ENCODE measurements at places on chromosomes 13 and 19. TPM values are rescaled to one million over a fixed set of nuclear protein-coding genes. Genes with fewer than 3 reads are reported as not detected.

ZNF558 gene
- 19.6 TPM for total RNA-seq

SUGT1 gene
- 50.7 TPM for total RNA-seq

ZNF581 gene
- 24.4 TPM for total RNA-seq

ZNF780B gene
- total RNA-seq, result 30.3 TPM

CACNG6 gene
- not detected for total RNA-seq

IQCN gene
- total RNA-seq, result 3.7 TPM

ZNF30 gene
- 4.1 TPM for total RNA-seq

PEPD gene
- 27.9 TPM for total RNA-seq

SIGLECL1 gene
- total RNA-seq, result not detected

GRCh38 chr19:10637894-10638293 lies 12.5 kb downstream of the SLC44A2 start:
- H3K36me3 ChIP-seq, result peaks cover 63% of the 10 kb centered on the region
- H3K27ac ChIP-seq, result peak overlapping the region; percentile 44
- DNase-seq, result no peak
- peaks cover 37% of the 10 kb centered on the region for H3K4me1 ChIP-seq

DNA sequence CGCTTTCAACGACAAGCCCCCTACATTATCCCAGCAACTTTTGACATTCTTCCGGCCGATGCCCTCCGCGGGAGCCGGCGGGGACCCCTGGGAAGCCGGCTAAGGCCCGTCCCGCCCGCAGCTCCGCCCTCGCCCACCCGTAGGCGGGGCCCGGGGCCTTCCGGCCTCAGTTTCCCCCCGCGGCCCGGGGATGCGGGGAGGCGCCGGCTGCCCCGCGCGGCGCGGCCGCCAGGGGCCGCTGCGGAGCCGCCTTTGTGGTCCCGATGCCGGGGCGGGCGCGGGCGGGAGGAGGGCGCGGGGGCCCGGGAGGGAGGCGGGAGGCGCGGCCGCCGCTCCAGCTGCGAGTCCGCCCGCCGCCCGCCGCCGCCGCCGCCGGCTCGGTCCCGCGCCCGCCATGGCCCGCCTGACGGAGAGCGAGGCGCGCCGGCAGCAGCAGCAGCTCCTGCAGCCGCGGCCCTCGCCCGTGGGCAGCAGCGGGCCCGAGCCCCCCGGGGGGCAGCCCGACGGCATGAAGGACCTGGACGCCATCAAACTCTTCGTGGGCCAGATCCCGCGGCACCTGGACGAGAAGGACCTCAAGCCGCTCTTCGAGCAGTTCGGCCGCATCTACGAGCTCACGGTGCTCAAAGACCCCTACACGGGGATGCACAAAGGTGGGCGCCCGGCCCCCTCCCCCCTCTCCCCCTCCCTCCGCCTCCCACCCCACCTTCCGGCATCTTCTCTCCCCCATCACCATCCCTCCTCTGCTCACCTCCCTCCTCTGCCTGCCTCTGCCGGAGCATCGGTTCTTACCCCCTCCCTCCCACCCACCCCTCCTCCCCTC lies at the start of gene CELF5:
Gene CELF5 (plus strand): TSS at position 316 of the 823 bp plus-strand sequence. CDS start 79 bp downstream, at position 395.
- H3K27me3 ChIP-seq, result peaks cover 15% of the 10 kb centered on the region
- H3K4me1 ChIP-seq, result no peaks in the 10 kb centered on the region
- H3K27ac ChIP-seq, result no peak within 1 kb of the TSS

DNA sequence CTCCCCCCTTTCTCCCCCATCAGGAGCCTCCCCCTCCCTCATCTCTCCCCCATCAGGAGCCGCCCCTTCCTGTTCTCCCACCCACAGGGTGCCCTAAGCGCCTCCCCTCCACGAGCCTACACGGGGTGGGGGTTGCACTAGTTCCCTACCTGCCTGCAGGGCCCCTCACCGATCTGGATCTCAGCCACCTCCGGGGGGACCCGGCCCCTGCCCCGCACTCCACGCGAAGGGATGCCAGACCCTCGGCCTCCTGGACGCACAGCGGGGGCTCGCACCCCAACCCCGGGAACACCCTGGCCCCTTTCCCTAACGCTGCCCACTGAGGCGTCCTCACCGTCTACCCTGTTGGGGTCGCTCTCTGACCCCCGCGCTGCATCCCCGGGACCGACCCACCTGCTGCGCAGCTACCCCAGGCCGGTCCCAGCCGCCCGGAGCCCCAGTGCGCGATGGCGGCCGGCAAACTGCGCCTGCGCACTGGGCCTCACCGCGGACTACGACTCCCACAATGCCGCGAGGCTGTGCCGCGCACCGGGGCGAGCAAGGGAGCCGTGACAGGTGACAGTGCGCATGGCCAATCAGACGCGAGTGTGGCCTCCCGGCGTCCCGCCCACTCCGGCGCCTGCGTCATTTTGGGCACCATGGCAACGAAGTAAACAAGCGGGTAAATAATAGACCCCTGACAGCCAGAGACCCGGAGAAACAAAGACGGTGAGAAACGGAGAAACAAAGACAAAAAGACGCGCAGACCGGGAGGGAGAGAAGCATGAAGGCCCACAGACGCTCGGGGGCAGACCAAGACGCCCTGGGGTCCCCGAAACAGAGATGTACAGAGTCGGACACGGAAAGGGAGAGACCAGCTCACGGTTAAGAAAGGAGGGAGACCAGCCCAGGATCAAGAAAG lies at the start of gene ZSCAN18:
Gene ZSCAN18 (minus strand): TSS at position 451 of the 901 bp plus-strand sequence. CDS start 7,964 bp downstream, outside the sequence.
- H3K27me3 ChIP-seq, result no peaks in the 10 kb centered on the region
- peaks cover 24% of the 10 kb centered on the region for H3K36me3 ChIP-seq
- H3K4me3 ChIP-seq, result peak within 1 kb of the TSS; percentile 87
- peak; percentile 96 for DNase-seq

DNA sequence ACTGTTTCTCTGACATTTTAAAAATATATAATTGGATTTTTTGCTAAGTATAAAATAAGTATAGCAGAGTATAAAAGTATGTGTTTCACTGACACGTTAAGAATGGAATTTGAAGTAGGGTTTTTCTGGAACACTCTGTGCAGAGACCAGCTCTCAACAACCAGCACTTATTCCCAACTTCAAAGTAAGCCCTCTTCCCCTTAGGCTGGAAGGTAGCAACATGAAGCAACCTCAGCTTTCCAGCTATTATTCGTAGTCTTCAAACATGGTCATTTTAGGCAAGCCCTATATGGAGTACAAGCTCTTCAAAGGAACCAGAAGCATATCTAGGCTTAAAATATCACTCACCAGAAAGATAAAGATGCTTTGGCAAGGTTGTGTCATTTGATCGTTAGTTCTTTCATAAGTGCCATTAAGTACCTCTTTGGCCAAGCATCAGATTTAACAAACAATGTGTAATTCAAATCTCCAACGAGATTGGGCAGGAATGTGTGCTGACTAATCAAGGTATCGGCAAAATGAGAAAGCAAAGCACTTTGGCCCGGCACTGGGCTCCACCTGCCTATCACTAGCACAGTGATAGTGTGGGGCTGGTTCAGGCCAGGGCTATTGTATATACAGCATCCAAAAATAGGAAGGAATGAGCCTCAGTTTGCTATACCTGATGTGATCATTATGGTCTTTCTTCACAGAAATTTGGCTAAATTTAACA lies 95.9 kb upstream of the FREM2 start:
- H3K4me1 ChIP-seq, result no peaks in the 10 kb centered on the region
- H3K4me3 ChIP-seq, result no peak overlapping the region
- no peak overlapping the region for H3K27ac ChIP-seq
- DNase-seq, result no peak

DNA sequence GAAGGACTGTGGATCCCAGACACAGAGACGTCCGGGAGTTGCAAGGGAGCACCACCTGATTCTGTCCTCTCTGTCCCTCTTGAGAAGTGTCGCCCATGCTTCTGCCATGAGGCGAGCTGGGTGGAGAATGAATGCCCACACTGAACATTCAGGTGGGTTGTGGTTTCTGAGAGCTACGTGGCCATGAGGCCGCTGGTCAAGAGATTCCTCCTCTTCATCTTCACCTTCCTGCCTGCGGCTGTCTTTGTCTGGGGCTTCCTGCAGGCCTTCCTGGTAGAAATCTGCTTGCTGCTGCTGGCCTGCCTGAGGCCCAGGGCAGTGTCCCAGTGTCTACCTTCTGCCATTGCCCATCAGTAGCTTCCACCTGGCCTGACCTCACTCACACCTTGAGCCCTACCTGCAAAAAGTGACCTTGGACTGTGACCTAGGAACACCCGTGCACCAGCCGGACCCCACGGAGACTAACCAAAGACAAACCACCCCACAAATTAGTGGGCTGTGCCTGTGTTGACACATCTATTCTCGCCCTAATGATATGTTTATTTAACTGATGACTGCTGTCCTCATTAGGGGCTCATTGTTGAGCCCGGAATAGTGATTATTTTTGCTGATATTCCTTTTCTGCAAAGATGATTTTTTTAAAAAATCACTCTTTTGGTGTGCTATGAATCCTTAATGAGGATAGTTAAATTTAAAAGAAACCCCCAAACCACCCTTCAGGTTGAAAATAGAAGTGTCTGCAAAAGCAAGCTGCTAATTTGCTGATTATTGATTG lies 38.7 kb upstream of the ZNF536 start:
- no peaks in the 10 kb centered on the region for H3K36me3 ChIP-seq
- no peaks in the 10 kb centered on the region for H3K27me3 ChIP-seq
- H3K27ac ChIP-seq, result no peak overlapping the region
- no peaks in the 10 kb centered on the region for H3K4me1 ChIP-seq
- H3K4me3 ChIP-seq, result no peak overlapping the region

DNA sequence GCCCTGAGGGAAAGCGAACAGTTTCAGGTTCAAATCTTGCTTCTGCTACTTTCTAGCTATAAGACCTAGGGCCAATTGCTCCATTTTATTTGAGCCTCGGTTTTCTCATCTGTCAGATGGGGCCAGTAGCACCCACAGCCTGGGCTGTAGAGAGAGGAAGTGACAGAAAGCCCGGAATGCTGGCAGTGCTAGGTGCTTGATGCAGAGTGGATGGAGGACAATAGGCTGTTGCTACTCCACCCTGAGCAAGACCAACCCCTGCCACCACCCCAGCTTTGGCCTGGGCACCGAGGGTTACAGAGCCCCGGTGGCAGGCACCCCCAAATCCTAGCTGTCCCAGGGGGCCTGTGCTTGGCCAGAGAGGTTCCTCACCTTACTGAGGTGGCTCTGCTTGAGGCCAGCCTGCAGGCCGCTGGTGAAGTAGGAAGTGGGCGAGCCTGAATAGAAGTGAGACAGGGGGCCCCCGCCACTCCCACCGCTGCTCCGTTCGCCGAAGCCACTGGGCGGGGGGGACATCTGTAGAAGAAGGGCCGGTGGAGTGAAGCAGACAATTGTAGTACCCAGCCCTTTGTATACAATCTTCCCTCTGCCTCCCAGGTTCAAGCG lies 2.1 kb upstream of the FDX2 start:
- DNase-seq, result no peak
- no peaks in the 10 kb centered on the region for H3K27me3 ChIP-seq
- H3K36me3 ChIP-seq, result peaks cover 36% of the 10 kb centered on the region
- H3K4me1 ChIP-seq, result peaks cover 17% of the 10 kb centered on the region
- no peak overlapping the region for H3K4me3 ChIP-seq
- no peak overlapping the region for H3K27ac ChIP-seq

- peak overlapping the region; percentile 69 for H3K4me3 ChIP-seq
- peaks cover 34% of the 10 kb centered on the region for H3K27me3 ChIP-seq
- peaks cover 67% of the 10 kb centered on the region for H3K4me1 ChIP-seq
- DNase-seq, result peak; percentile 63
- H3K27ac ChIP-seq, result peak overlapping the region; percentile 88
- peaks cover 10% of the 10 kb centered on the region for H3K36me3 ChIP-seq
Measured at GRCh38 chr19:54532528-54532927, 29.9 kb downstream of the LAIR2 start.

- no peaks in the 10 kb centered on the region for H3K27me3 ChIP-seq
- no peak for DNase-seq
- H3K4me1 ChIP-seq, result peaks cover 9% of the 10 kb centered on the region
- no peak overlapping the region for H3K4me3 ChIP-seq
- H3K36me3 ChIP-seq, result no peaks in the 10 kb centered on the region
Measured at GRCh38 chr13:43122791-43123190, 99.4 kb downstream of the DNAJC15 start.

GRCh38 chr13:24716446-24716845 lies 36.2 kb downstream of the ATP12A start:
- H3K4me3 ChIP-seq, result no peak overlapping the region
- DNase-seq, result no peak
- no peaks in the 10 kb centered on the region for H3K36me3 ChIP-seq
- peaks cover 21% of the 10 kb centered on the region for H3K4me1 ChIP-seq
- H3K27me3 ChIP-seq, result peaks cover 26% of the 10 kb centered on the region

GRCh38 chr13:23020246-23020843 lies 160.4 kb upstream of the SGCG start:
- no peak overlapping the region for H3K27ac ChIP-seq
- no peaks in the 10 kb centered on the region for H3K36me3 ChIP-seq
- no peak overlapping the region for H3K4me3 ChIP-seq
- peak; percentile 52 for DNase-seq

- peaks cover 28% of the 10 kb centered on the region for H3K4me1 ChIP-seq
- H3K27ac ChIP-seq, result peak overlapping the region; percentile 78
- DNase-seq, result no peak
- peaks cover 23% of the 10 kb centered on the region for H3K27me3 ChIP-seq
- peak overlapping the region; percentile 93 for H3K4me3 ChIP-seq
Measured at GRCh38 chr13:110562036-110562597, 595 bp upstream of the RAB20 start.

DNA sequence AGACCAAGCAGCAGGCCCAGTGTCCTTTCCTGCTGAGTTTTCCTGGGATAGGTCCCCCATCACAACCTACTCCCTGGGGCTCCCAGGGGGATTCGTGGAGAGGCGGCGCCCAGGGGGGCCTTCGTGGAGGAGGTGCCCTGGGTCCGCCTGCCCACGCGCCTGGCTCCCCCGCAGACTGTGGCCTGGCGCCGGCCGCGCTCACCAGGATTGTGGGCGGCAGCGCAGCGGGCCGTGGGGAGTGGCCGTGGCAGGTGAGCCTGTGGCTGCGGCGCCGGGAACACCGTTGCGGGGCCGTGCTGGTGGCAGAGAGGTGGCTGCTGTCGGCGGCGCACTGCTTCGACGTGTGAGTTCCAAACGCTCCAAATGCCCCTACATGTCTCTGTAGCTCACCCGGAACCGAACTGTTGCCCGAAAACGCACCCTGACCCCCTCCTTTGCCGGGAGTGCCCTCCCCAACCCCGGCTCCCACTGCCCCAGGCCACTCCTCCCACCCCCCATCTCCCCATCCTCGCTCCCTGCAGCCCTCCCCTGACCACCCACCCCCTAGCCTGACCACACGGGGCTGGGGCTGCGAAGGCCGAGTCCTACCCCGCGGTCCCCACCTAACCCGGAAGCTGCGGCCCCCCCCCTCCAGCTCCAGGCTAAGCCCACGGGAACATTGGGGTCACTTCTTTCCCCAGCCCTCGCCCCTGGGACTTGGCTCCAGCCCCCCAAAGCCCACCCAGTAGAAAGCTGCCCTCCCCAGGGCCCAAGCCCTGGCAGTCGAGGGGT lies 3.3 kb downstream of the TIMM13 start:
- H3K27ac ChIP-seq, result no peak overlapping the region
- H3K4me3 ChIP-seq, result no peak overlapping the region
- H3K4me1 ChIP-seq, result peaks cover 14% of the 10 kb centered on the region
- H3K36me3 ChIP-seq, result peaks cover 15% of the 10 kb centered on the region
- no peaks in the 10 kb centered on the region for H3K27me3 ChIP-seq

- no peaks in the 10 kb centered on the region for H3K4me1 ChIP-seq
- H3K36me3 ChIP-seq, result no peaks in the 10 kb centered on the region
- H3K4me3 ChIP-seq, result no peak overlapping the region
- DNase-seq, result no peak
Measured at GRCh38 chr13:92537471-92537870, 689.1 kb upstream of the GPC6 start.
